ENCODE measurements at places on chromosomes 1 and 21. TPM values are rescaled to one million over a fixed set of nuclear protein-coding genes. Genes with fewer than 3 reads are reported as not detected.
A peak's percentile ranks its signal among the peaks of the same experiment; 100 is the strongest.

GRCh38 chr1:3775490-3776230 lies 3.1 kb downstream of the SMIM1 start:
- no peak for DNase-seq

The BSND gene
- not detected for total RNA-seq

GRCh38 chr21:15932726-15933125 lies 202.9 kb downstream of the USP25 start:
- no peak for DNase-seq

DNA sequence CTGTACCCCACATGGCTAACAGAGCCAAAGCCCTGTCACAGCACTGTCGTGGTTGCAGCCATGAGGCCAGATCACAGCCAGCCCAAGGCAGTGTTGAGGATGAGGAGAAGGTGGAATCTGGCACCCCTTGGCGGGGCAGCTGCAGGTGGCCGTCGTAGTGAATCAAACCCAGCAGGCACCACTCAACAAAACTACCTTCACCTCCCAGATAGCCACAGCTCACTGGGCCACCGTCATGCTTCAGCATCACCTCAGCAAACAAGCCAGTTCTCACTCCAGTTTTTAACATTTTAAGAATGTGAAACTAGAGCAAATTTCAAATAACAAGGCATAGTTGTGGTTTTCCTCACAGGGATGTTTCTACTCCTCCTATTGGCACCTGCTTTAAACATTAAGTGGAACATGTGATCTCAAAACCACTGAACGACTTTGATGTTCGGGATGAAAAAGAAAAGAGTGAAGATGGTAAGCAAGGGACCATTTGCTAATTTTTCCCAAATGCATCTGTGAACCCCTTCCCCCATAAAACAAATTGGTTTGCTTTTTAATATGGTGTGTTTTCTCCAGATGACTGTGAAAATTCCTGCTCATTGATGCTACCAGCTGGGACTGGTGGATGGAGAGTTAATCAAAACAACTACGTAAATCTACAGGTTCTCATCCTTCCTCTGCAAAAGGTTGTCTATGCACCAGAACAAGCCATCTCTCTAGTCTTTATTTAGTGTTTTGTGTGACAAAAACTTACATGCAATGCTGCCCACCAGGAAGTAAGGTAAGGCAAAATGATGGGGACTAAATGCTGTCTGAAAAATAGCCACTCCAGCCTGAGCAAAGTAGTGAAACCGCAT lies 45.5 kb downstream of the TOR1AIP2 start:
- DNase-seq, result peak; percentile 42

DNA sequence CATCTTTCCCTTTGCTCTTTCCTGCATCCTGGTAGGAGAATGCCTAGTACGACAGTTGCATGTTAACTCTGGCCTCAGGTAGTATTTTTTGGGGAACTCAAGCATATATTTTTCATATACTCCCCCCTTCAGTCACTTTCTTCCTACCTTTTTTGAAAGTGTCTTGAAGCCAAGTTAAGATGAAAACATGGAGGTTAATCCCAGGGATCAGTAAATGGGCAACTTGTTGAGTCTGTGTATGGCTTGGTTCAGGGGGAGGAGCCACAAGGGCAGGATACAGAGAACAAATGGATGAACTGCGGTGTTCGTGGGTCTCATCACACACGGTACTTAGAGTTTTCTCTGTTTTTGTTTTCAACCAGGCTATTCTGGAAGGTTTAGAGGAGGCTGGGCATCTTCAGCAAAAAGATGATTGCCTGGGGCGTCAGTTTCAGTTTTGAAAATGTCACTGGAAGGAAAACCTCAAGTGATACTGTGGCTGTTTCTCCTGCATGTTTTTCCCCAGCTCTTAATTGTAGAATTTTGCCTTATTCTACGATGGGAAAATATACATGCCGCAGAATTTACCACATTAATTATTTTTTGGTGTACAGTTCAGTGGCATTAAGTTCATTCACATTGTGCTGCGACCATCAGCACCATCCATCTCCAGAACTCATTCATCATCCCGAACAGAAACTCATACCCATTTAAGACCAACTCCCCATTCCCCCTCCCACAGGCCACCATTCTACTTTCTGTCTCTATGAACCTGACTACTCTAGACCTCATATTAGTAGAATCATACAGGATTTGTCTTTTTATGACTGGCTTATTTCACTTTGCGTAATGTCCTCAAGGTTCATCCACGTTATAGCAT lies 71.5 kb downstream of the MAP10 start:
- DNase-seq, result no peak

The IL10 gene
- not detected for total RNA-seq

The UBASH3A gene
- total RNA-seq, result not detected

All from type B pancreatic cell (in vitro differentiated cells).